ENCODE measurements at places on chromosomes 2 and 18.

- no peak for DNase-seq
Measured at GRCh38 chr18:11293794-11294193, 144.4 kb upstream of the PIEZO2 start.

DNA sequence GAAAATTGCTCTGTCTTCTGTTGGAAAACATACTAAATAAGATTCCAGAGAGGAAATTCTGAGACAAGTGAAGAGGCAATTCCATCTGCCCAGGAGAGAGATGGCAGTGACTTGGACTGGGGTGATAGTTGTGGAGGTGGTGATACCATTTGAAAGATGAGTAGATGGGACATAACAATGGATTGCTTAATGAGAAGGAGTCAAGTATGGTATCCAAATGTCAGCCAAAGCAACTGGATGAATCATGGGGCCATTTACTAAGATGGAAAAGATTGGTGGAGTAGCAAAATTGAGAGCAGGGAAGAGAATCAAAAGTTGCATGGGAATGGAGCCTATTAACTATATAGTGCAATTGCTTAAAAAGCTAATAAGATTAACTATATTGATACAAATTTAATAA is 222.1 kb downstream of the ETAA1 start:
- DNase-seq, result no peak

DNA sequence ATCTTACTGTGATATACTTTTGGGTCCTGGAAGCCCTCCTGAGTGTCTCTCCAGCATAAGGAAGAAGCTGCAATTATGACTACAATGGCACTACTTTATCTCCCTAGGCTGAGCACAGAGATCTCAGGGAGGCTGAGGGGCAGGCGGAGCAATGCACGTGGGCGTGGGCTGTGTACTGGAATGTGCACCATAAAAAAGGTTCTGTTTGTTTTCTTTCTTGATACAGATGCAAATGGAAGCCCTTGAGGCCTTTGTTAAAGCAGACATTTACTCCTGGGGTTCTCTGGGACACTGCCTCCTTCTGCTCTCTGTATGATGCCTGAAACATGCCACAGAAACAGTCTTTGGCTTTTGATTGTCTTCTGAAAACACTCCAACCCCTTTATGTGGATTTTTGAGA is 79.1 kb upstream of the DLX2 start:
- DNase-seq, result no peak

DNA sequence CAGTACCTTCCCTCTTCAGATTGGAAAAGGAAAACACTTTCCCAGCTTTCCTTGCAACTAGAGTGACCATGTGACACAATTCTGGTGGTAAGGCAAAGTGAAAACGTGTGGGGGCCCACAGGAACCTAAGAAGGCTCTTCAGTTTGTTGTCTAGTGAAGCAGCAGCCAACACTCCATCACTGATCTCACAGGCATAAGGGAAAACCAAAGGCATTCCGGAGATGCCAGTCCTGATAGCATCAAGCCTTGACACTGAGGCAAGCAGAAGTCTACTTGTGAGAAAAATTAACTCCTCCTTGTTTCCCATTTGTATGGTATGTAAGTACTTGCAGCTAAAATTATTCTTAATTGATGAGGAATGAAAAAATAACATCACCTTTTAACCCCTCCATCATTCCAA is 88.3 kb downstream of the ETAA1 start:
- DNase-seq, result no peak

DNA sequence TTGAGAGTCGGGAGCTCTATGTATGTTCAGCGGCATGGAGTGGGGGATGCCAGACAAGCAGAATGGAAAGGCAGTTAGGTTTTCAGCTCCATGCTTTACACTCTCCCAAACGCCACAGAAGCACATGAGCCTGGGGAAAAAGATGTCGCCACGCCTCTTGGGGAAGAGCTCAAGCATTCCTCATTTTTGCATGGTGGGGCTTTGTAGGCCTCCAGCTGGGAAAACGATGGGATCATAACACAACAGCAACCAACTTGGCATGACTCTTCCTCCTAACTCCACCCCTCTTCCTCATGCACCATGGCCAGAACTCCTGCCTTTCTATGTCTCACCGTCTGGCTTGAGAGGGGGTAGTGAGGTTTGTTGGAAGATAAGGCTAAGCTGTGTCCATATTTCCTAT is 102.6 kb downstream of the PAX3 start:
- DNase-seq, result no peak

- no peak for DNase-seq
Measured at GRCh38 chr2:207792244-207792785, 22.6 kb upstream of the FZD5 start.

DNA sequence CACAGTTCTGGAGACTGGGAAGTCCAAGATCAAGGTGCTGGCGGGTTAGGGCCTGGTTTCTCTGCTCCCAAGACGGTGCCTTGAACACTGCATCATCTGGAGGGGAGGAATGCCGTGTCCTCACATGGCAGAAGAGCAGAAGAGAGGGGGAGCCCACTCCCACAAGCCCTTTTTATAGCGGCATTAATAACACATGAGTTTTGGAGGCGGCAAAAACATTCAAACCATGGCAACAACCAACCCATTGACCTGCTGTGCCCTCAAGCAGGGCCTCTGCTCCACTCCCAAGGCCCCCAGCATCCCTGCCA is 62.0 kb downstream of the SMAD7 start:
- no peak for DNase-seq

- no peak for DNase-seq
Measured at GRCh38 chr2:55620123-55620779, 2.8 kb upstream of the PPP4R3B start.

Measured in central memory CD4-positive, alpha-beta T cell (primary cell).